ENCODE measurements at places on chromosomes 12 and 14.

DNA sequence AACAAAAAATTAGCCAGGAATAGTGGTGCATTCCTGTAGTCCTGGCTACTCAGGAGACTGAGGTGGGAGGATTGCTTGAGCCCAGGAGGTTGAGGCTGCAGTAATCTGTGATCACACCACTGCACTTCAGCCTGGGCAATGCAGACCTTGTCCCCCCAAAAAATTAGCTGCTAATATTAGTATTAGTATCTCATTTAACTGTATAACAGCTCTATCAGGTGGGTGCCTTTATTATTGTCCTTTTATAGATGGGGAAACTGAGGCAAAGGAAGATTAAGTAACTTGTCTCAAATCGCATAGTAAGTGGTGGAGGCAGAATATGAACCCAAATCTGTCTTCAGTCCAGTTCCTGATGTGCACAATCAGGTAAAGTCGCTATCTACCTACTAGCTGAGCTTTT lies 142.3 kb upstream of the CRY1 start:
- no peak for DNase-seq

DNA sequence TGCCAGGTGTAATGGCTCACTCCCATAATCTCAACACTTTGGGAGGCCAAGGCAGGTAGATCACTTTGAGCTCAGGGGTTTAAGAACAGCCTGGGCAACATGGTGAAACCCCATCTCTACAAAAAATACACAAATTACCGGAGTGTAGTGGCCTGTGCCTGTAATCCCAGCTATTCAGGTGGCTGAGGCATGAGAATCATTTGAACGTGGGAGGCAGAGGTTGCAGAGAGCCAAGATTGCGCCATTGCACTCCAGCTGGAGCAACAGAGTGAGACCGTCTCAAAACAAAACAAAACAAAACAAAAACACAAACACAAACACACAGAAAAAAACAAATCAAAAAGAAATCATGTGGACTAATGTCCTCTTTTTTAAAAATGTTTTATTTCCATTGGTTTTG lies 104.4 kb downstream of the NUAK1 start:
- DNase-seq = no peak

DNA sequence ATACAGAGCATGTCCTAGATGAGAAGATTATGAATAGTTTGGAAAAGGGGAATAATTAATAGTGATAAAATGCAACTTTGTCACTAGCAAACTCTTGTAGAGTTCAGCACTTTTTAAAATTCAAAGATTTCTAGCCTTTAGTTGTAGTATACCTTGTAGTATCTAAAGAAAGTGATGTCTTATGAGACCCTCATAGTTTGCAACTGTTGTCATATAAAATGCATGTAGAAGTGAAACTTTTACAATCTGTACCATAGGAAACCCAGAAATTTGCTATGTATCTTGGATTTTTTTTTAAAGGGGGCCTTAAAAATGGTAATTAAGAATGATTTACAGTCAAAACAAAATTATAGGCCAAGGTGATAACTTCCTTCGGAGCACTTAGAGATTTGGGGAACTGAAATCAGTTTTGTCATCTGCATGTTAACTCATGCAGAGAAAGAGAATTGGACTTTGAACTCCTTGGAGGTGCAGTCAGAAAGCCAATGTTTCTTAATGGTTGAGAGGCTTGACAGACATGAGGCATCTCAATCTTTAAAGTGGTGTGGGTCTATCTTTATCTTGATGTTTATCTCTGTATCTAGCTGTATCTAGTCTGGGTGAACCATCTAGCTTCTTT lies 1.3 kb downstream of the LRRK2 start:
- no peak for DNase-seq

- no peak for DNase-seq
Observed at GRCh38 chr12:26810330-26810729, 22.7 kb downstream of the ITPR2 start.

GRCh38 chr14:25557466-25557865 lies 507.5 kb upstream of the STXBP6 start:
- DNase-seq = no peak

DNA sequence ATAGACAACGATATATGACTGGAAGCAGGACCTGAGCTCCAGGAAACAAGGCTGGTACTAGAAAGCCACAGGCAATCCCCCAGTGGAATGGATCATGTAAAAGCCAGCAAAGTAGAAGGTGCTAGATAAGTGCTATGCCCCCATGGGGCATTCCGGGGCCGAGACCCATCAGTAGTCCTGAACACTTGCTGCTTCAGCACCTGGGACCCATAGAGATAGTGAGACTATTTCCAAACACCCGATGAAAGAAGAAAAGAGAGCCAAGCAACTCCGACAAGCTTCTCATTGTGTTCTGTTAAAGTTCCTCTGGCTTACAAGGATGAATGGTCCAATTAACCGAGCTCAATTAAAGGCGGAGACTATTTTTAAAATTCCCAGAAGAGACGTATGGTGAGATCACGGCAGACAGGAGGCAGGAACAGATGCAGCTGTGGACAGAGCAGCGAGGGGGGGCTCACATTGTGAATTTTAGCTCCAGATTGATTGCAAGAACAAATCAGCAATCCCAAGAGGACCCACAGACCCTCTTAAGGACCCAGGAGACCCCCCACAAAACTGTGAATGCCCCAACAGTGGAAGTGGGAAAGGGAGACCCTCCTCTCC lies 142.5 kb upstream of the OVCH1 start:
- DNase-seq = no peak

DNA sequence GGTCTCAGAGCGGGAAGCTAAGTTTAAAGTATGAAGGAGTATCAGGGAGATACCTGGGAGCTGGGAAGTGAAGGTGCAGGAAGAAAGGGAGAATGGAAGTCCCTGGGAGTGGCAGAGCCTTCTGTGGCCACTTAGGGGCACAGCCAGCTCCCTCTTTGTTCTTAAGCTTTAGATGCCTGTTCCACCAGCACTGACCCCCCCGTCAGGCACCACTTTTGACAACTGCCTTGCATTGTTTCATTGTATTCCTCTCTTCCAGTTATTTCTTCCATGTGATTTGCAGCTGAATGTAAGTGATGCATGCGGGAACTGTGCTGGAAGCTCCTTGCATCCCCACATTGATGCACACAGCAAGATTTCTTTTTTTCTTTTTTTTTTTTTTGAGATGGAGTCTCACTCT lies 2.6 kb downstream of the GALNT16 start:
- no peak for DNase-seq

GRCh38 chr14:50822501-50823042 lies 8.4 kb downstream of the NIN start:
- DNase-seq = no peak

DNA sequence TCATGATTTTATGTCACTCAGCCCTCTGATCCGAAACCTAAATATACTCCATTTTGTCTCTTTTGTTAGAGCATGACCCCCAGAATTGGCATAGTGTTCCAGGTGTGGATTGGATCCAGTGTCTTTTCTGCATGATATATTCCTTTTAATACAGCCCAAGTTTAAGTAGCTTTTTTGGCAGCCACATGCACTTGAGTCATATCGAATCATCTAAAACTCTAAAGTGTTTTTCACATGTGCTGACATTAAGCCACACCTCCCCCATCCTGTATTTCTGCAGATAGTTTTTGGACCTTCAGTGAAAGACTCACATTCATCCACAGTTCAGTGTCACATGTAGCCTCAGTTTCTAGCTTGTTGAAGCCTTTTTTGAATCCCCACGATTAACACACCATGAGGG lies 30.6 kb downstream of the BORCS5 start:
- no peak for DNase-seq

- DNase-seq = no peak
Observed at GRCh38 chr12:53063708-53064612, 14.1 kb downstream of the TNS2 start.

DNA sequence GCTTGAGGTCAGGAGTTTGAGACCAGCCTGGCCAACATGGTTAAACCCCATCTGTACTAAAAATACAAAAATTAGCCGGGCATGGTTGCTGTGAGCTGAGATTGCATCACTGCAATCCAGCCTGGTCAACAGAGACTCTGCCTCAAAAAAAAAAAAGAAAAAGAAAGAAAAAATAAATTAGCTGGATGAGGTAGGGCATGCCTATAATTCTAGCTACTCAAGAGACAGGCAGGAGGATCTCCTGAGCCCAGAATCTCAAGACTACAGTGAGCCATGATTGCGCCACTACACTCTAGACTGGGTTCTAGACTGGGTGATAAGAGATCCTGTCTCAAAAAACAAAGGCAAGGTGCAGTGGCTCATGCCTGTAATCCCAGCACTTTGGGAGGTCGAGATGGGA lies 16.9 kb downstream of the PPP4R3A start:
- no peak for DNase-seq

DNA sequence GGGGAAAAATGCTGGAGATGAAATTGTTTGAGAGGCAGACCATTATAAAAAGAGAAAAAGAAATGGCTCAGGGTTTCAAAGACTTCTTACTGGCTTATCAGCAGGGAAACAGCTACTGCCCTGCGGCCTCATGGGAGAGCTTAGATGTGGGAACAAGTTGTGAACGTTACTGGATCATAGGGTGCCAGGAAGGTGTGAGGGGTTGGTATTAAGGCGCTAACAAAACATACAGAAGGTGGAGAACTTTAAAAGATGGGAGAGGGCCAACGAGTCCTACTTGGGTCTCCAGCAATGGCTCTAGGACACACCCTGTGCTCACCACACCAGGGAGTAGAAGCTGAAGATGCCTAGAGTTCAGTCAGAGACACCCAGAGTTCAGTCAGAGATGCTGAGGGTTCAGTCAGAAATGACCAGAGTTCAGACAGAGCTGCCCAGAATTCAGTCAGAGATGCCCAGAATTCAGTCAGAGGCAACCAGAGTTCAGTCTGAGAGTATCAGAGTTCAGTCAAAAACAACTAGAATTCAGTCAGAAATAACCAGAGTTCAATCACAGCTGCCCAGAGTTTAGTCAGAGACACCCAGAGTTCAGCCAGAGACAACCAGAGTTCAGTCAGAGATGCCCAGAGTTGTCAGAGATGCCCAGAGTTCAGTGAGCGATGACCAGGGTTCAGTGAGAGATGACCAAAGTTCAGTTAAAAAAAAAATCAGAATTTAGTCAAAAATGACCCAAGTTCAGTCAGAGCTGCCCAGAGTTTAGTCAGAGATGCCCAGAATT lies 1103.6 kb downstream of the BCL11B start:
- no peak for DNase-seq

- no peak for DNase-seq
Observed at GRCh38 chr12:6664902-6665301, 2.0 kb upstream of the ING4 start.

DNA sequence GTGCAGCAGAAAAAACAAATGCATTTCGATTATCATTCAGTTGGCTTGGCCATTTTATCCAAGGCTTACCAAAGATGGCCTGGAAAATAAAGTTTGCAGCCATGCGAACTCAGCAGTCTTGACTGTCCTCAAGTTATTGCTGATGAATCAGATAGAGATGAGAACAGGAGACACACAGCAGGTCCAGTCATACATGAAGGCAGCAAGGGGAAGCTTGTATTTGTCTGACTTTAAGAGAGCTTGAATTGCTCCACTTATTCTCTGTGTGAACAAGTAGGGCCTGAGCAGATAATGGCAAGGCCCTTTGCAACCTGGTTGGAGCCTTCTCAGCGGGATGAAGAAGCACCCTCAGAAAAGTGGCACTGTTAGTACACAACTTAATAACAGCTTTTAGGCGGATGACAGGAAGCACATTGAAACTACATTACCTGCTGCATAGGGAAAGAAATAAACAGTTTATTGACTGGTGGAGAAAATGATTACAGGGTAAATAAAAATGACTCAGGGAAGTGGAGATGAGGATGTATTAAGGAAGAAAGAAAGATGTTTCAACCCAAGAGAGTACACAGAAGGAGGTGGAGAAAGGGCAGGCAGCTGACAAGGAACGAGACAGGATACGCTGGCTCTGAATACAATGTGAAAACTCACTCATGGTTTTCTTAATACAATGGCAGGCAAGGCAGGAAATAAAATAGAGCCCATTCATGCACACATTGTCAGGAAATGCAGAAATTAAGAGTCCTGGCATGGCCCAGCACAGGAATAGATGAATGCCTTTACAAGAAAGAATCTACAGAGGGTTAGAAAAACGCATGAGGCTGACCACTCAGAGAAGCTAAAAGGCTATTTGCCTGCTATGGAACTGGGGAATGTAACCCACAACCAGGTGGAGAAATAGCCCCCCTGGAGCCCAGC lies 128.4 kb downstream of the GALC start:
- no peak for DNase-seq

- no peak for DNase-seq
Observed at GRCh38 chr14:22410497-22410896, 178.5 kb downstream of the DAD1 start.

- DNase-seq = no peak
Observed at GRCh38 chr12:79561401-79562132, 129.2 kb downstream of the PAWR start.

DNA sequence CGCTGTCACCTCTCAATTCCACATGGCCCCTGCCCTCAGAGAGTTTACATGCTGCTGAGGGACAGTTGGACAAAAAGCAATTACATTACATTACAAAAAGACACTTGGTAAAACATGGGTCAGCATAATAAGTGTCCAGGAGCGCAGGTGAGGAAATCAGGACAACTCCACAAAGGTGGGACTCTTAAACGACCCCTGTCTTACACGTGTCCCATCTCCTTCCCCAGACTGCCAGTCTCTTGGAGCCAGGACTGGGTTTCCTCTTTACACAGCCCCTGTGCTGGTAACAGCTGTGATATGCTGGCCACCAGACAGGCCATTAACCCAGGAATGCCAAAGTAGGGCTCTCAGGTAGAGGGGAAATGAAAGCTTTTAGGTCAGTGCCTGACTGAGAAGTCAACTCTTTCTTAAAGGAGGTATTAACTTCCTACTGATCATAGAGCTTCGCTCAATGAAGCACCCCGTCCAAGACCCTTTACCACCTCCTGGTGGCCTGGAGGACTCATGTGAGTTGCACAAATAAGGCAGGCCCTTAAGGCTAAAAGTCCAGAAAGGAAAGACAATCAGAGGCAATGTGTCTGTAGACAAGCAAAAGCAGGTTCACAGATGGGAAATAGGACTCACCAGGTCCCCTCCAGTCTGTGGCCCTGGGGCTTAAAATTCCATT lies 55.5 kb downstream of the ANO2 start:
- no peak for DNase-seq

DNA sequence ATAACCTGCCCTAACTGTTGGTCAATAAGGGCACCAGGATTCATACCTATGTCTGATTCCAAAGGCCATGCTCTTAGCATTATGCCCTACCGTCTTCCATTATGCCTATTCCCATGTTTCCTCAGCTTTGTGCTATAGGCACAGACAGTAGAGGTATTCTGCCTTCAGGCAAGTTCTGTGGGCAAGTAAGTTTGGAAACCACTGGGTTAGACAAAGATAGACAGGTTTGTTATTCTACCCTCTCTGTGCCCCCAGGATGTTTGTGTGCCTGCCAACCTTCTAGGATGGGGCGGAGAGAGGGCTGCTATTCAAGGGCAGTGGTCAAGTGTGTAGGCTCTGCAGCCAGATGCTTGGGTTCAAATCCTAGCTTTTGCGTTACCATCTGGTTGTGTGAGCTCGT lies 4.6 kb downstream of the RAPGEF3 start:
- no peak for DNase-seq

- no peak for DNase-seq
Observed at GRCh38 chr12:4015225-4016091, 142.3 kb upstream of the PARP11 start.

- DNase-seq = no peak
Observed at GRCh38 chr12:113370923-113371682, 12.7 kb downstream of the PLBD2 start.
